MV-4-11 (cell line): ENCODE measurements at places on chromosomes 11 and 22.

- DNase-seq = no peak
Observed at GRCh38 chr11:92504004-92504403, 279.4 kb downstream of the FAT3 start.

- DNase-seq = peak; percentile 90
Observed at GRCh38 chr11:8258289-8258688, 5.4 kb downstream of the LMO1 start.

GRCh38 chr11:103528046-103528445 lies 418.8 kb downstream of the DYNC2H1 start:
- DNase-seq = no peak

DNA sequence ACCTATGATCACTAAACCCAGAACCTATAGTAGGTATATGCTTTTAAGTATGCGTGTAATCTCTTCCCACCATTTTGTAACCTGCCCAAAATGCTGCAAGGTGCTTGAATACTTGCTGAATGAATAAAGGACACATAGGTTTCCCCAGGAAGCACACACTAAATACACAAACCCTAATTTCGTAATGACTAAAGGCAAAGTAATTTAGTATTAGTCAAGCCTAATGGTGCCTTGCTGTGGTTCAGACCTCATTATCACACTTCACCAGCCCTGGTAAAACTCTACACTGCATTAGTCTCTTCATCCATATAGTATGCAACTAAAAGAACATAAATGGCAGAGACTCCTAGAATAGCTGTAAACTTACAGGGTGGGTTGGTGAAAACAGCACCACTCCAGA lies 289.0 kb upstream of the PITPNB start:
- DNase-seq = no peak

GRCh38 chr22:49942565-49943404 lies 17.8 kb upstream of the PIM3 start:
- no peak for DNase-seq

DNA sequence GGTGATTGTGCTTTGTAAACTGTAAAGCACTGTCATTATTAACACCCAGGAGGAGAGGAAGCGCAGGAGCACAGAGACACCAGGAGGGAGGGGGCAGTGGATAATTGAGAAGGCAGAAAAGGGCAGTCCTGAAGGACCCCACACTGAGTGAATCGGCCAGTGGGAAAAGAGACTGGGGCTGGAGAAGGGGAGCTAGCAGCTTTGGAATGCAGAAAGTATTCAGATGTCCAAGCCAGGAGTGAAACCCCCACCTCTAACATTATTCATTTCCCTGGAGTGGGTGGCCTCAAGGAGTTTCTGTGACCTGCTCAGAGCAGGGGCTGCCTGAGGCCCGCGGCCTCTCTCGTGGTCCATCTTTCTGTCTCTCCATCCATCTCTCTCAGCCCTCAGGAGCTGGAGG lies 38.0 kb upstream of the CDON start:
- no peak for DNase-seq

- no peak for DNase-seq
Observed at GRCh38 chr22:23531966-23532705, 48.0 kb downstream of the IGLL1 start.

DNA sequence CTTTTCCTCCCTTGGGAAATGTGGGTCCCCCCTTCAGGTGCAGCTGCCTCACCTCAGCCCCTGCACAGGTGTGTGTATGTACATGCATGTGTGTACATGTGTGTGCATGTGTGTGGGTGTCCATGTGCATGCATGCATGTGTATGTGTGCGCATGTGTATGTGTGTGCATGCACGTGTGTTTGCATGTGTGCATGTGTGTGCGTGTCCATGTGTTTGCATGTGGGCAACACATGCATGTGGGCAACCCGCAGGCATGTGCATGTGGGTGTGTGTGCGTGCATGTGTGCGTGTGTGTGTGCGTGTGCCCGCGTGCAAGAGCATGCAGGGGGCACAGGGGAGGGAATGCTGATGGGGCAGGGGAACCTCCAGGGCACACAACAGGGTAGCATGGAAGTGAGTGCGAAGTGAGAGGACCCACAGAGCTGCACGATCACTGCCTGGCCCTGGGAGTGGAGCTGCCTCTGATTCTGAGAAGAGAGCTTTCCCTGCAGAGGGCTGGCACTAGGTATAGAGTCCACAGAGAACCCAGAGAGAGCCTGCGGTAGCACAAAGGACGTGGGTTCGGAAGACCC lies 14.6 kb upstream of the BAIAP2L2 start:
- no peak for DNase-seq

DNA sequence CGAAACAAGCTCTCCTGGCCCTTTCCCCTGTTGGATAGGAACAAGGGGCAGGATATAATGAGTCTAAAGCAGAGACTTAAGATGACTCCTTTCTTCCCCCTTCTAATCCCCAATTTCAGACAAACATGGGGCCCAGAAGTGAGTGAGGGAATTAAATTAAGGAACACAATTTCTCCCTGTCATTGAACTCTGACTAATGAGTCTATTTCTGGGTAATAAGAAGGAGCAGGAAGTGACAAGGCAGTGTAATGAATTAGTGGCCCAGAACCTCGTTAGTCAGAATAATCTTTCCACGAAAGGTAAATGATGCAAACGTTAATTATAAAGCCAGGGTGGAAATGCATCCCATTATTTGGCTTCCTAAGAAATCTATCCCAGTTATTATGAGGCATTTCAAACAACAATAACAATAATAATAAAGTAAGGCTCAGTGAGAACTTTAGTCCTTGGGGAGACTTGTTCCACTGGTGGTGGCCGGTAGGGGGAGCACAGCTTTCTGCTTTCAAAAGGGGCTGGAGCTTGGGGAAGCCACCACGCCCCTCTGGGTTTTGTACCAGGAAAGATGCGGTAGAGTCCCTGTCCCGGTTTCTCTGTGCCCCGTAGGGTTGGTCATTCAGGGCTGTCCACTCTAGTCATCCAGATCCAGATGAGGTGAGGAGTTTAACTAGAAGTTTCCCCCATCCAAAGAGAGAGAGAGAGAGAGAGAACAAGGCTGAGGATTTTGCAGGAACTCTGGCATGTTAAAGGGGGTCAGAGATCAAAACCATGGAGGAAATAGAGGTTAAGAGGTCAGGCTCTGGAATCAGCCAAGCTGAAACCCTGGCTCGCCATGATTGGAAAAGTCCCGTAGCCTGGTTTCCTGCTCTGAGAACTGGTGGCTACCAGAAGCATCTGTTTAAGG lies 298.3 kb downstream of the NTM start:
- peak; percentile 44 for DNase-seq

DNA sequence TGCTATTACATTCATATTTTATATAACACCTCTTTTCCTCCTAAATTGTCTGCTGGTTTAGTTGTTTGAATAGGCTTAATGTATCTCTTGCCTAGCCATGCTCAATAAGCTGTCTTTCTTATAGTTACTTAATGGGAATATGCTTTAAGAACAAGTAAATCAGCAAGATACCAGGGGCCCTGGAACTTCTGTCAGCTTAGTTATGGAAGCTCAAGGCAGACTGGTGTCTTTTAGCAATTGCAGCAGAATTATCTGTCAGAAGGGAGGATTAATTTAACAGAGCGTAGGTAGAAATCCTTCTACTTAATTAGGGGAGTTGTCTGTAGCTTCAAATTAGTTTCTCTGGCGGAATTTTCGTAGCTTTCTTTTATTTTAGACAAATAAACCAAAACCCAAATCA lies 94.9 kb downstream of the C11orf91 start:
- no peak for DNase-seq
